GM23248 (cell line): ENCODE measurements at places on chromosomes 6 and 20. TPM values are rescaled to one million over a fixed set of nuclear protein-coding genes. Genes with fewer than 3 reads are reported as not detected.

DNA sequence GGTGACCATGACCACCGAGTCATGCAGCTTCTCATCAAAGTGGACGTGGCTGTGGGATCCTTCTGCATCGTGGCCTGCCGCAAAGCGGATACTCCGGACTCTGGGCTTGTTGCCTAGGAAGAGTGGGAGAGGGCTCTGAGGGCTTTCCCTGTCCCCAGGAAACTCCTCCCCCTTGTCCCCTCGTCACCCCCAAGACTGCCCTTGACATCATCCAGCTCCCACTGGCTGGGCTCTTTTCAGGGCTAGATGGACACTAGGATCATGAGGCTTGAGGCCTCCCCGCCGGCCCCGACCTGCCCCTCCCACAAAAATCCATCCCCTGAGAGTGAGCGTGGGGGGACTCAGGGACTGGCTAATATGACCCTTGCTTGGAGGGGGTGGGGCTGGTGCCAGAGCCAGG is 9.0 kb downstream of the ADISSP start:
- no peaks in the 10 kb centered on the region; the same call in 1 of the 2 replicates for H3K36me3 ChIP-seq
- DNase-seq = no peak
- no peaks in the 10 kb centered on the region for H3K4me1 ChIP-seq
- H3K4me3 ChIP-seq = no peak overlapping the region
- H3K27ac ChIP-seq = no peak overlapping the region

DNA sequence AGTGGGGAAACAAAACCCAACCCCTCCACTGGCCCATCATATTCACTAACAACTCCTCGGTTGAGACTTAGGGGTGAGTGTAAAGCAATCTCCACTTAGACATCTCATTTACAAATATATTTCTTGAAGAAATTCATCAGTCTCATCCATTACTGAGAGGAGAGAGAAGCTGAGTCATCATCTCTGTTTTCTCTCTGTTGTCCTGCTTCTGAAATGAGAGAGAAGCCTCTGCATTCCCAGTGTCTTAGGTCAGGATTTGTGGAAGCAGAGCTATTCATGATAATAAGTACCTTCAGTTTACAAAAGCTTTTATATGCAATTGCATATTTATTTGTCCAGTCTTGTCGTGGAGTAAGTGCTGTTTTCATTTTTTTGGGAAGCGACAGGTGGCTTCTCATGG is 879 bp downstream of the MEP1A start:
- H3K27me3 ChIP-seq = no peaks in the 10 kb centered on the region
- no peak overlapping the region for H3K4me3 ChIP-seq
- H3K36me3 ChIP-seq = no peaks in the 10 kb centered on the region
- H3K27ac ChIP-seq = no peak overlapping the region
- DNase-seq = no peak

SUMO4 gene
- 6.3 TPM in 1 of 2 replicates, not detected in the other for total RNA-seq

LPA gene
- total RNA-seq = not detected in 2 replicates
